ENCODE measurements at places on chromosomes 7 and 10.
A peak's percentile ranks its signal among the peaks of the same experiment; 100 is the strongest.

DNA sequence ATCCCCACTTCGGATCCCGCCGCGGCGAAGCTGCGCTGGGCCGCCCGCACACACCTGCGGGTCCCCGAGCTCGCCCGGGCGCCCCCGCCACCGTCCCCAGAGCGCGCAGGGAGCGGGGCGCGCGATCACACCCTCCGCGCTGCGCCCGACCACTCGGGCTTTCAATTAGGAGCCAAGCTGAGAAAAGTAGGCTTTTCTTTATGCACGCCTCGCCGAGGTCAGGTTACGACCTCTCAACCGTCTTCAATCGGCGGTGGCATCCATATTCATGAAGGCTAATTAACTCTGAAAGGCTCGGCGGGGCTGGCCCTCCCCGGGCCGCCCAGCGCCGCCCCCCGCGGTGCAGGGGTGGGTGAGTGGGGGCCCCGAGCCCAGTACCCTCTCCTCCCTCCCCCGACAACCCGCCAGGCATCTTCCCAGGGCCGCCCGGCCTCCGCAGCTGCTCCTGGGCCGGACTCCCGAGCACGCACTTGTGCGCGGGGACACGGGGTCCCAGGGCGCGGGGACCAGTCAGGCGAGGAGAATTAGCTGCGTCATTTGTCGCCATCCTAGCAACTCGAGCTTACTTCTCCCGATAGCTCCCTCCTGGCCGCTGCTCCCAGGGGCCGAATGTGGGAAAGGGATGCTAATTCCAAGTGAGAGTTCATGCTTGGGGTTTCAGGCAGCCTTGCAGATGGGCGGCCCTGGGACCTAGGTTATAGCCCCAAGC lies 155.5 kb upstream of the LYZL2 start:
- DNase-seq, result peak; percentile 28

- DNase-seq, result peak; percentile 25
Measured at GRCh38 chr10:46229144-46229563, 57.6 kb upstream of the ANTXRL start.

DNA sequence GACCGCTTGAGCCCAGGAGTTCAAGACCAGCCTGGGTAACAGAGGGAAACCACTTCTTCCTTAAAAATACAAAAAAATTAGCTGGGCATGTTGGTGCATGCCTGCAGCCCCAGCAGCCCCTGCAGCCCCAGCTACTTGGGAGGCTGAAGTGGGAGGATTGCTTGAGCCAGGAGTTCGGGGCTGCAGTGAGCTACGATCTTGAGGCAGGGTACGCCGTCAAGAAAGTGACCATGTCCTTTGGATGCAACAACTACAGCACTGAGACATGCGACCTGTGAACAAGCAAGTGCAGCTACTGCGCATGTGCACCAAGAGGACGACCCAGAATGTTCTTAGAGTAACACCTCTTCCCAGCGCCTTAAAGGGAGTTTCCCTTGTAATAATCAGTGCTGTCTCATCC lies 66.6 kb upstream of the ZNF479 start:
- DNase-seq, result no peak

DNA sequence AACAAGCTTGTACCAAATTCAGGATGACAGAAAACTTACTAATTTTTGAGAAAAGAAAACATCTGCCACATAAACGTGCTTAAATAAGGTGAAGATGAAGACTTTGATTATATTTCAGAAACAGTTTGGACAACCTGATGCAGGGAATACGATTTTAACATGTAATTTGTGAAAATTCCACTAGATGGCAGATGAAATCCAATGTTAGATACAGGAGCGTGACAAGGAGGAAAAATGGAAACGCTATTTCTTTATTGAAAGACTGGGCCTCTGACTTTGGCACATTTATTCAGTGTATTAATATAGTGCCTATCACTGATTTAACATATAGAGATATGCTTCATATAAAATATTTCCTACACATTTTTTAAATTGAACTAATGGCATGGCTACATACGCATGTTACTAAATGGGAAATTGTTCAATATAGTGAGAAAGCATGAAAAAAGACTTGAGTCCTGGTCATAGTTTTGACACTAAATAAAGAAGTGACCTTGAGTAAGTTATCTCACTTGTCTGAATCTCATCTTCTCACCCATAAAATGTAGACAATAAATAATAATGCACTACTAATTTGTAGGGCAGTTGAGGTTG lies 60.7 kb downstream of the CD36 start:
- no peak for DNase-seq

DNA sequence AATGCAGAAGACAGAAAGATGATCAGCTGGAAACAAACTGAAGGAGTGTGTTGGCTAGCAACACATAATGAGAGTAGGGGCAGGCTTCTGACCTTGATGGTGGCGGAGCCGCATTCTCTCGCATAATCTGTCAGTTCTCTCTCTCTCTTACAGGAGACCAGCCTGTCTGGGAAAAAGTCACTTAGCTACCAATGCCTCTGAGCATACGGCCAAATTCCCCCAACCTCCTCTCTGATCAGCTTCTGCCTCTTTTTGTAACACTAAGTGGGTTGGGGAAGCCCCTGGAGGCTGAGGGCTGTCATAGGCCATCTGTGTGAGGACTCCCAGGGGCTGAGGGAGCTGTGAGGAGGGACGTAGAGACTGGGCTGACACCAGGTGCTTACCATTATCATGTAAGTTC lies 104.6 kb downstream of the HIPK2 start:
- no peak for DNase-seq

DNA sequence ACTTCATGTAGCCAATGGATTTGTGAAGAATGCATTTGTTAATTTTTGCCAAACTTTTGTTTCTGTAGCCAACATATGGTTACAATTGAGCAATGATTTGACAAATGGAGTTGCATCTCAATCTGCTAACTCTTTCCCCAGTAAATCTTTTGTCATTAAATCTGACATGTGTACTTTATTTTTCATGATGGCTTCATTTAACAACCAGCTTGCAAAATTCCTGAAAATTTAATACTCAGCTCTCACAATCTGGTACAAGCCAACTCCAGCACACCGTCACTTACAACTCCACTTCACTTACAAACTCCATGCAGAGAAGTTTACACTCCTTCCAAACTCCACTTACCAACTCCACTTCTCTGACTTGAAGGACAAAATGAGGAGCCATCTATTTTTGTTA lies 26.5 kb upstream of the HIBADH start:
- DNase-seq, result no peak

DNA sequence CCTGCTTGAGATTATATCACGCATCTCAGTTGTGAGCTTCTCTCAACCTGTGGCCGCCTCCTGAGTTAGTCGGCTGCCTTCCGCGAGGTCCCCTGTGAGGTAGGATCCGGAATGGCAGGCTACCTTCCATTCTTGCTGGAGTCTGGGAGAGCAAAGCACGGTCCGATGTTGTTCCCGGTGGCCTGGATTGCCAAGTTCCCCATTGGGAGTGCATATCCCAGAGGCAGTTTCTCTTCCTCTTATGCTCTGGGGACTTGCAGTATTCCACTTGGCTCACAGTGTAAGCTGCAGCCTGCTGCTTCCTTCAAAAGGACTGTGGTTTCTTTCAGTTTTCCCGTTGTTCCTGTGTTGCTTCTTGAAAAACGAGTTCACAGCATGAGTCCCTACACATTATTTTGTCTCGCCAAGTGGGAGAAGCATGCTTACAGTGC lies 225.4 kb upstream of the ZWINT start:
- DNase-seq, result no peak

DNA sequence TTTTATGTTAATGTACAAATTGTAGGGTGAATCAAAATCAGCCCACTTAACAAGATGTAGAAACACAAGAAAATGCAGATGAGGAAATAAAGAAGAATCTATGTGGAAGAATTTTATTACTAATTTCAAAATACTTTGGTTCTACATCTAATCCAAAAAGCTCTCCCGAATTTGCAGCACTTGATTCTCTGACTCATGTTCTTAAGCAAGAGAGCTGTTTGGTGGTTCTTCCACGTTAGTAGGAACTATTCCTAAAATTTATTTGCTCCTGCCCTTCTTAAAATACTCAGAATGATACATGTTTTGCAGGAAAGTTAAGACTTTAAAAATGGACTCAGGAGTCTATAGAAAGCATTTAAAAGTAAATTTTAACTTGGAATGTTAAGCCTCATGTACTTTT lies 91.8 kb downstream of the ZMYND11 start:
- no peak for DNase-seq

DNA sequence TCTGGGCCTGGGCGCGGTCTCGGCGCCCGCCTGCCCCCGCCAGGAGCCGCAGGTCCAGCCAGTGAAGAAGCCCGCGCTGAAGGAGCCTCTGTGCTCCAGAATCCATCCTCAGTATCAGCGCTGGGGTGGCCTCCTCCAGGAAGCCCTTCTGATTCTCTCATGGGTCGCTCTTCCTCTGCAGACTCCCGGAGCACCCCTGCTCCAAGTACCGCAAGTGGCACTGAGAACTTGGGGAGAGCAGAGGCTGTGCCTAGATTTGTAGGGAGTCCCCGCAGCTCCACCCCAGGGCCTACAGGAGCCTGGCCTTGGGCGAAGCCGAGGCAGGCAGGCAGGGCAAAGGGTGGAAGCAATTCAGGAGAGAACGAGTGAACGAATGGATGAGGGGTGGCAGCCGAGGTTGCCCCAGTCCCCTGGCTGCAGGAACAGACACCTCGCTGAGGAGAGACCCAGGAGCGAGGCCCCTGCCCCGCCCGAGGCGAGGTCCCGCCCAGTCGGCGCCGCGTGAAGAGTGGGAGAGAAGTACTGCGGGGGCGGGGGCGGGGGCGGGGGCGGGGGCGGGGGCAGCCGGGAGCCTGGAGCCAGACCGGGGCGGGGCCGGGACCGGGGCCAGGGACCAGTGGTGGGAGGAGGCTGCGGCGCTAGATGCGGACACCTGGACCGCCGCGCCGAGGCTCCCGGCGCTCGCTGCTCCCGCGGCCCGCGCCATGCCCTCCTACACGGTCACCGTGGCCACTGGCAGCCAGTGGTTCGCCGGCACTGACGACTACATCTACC lies at the start of gene ALOX5:
TSS of gene ALOX5 (plus strand) at position 641 of the 774 bp plus-strand sequence. CDS start at position 705, 64 bp downstream.
- DNase-seq, result peak; percentile 41

DNA sequence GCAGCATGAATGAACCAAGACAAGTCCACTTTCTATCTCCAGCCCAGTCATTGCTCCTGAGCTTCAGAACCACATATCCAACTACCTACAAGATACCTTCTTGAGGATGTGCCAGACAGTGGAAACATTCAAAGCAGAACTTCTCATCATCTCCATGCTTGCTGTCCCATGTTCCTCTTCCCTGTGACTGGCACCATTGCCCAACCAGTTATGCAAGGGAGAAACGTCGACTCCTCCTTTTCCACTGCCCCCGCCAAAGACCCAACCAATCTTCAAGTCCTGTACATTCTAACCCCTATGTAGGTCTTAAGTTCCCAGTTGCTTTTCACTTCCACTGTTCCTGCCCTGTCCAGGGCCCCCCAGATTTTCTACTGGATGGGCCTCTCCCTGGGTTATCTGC lies 225.7 kb downstream of the RPS24 start:
- no peak for DNase-seq

GRCh38 chr10:11810313-11810766 lies 12.8 kb upstream of the PROSER2 start:
- DNase-seq, result no peak

GRCh38 chr10:25888627-25889026 lies 45.4 kb upstream of the MYO3A start:
- DNase-seq, result no peak

GRCh38 chr7:13016592-13017332 lies 329.3 kb downstream of the ARL4A start:
- no peak for DNase-seq

DNA sequence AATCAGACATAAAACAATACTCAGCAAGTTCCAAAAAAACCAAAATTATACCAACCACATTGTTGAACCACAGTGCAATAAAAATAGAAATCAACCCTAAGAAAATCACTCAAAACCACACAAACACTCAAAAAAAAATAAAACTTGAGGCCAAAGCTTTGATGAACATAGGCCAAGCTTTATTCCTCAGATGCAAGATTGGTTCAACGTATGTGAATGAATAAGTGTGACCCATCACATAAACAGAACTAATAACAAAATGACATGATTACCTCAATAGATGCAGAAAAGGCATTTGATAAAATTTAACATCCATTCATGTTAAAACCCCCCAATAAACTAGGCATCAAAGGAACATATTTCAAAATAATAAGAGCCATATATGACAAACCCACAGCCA lies 506.1 kb upstream of the FZD8 start:
- DNase-seq, result no peak

DNA sequence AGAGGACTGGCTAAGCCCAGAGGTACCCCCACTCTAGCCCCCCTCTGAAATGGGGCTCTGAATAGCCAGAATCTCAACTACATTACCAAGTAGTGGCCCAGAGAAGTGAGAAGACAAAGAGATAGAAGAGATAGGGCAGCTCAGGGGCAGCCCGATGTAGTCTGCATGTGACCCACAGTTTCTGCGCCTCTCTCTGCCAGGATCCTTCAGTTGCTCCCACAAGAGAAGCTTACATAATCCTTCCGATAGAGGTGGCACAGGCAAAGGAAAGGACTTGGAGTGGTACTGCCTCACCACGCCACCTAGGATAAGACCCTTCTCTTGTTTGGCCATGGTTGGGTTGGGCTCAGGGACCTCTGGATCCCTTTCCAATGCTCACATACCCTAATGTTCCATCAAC lies 5.4 kb upstream of the PDE1C start:
- DNase-seq, result no peak

- no peak for DNase-seq
Measured at GRCh38 chr7:706721-707120, 19.8 kb upstream of the DNAAF5 start.

GRCh38 chr7:107785926-107786325 lies 17.1 kb downstream of the SLC26A3 start:
- no peak for DNase-seq
